GM10248 (cell line): ENCODE measurements at places on chromosomes 1 and 21.

- DNase-seq = no peak
Observed at GRCh38 chr1:96473791-96474434, 247.7 kb upstream of the PTBP2 start.

- no peak for DNase-seq
Observed at GRCh38 chr1:110005971-110006370, 21.4 kb downstream of the AHCYL1 start.

DNA sequence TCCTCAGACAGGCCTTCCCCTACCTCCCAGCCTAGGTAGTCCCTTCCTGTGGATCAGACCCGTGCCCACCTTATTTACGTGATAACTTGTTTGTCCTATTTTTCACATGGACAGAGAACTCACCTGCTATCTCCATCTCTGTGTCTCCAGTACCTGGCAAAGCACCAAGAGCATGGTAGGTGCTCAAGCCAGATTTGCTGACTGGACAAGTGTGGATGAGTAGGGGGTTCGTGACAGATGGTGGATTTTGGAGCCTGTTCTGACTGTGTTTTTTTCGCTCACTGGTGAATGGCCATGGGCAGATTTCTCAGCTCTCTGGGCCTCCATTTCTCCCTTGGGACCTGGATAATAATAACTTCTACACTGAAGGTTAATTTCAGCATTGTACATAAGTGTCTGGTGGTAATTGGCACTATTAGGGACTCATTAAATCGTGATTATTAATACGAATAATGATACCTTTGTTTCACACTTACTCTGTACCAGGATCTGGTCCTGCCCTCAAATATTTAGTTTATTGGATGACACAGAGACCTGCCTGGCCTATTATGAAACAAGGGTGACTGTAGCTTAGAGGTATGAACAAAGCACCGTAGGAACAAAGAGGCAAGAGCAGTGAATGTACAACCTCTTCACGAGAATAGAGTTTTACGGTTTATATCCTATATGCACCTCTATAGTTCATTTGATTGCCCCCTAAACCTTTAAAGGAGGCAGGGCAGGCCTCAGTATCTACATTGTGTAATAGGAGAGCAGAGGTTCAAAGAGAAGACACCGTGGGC is 24.5 kb upstream of the SLC26A9 start:
- DNase-seq = no peak

GRCh38 chr1:26791148-26791547 is 3.4 kb downstream of the PIGV start:
- DNase-seq = no peak

- DNase-seq = no peak
Observed at GRCh38 chr1:215479567-215479966, 87.5 kb upstream of the KCTD3 start.

- DNase-seq = no peak
Observed at GRCh38 chr21:14712121-14712715, 166.1 kb upstream of the SAMSN1 start.

DNA sequence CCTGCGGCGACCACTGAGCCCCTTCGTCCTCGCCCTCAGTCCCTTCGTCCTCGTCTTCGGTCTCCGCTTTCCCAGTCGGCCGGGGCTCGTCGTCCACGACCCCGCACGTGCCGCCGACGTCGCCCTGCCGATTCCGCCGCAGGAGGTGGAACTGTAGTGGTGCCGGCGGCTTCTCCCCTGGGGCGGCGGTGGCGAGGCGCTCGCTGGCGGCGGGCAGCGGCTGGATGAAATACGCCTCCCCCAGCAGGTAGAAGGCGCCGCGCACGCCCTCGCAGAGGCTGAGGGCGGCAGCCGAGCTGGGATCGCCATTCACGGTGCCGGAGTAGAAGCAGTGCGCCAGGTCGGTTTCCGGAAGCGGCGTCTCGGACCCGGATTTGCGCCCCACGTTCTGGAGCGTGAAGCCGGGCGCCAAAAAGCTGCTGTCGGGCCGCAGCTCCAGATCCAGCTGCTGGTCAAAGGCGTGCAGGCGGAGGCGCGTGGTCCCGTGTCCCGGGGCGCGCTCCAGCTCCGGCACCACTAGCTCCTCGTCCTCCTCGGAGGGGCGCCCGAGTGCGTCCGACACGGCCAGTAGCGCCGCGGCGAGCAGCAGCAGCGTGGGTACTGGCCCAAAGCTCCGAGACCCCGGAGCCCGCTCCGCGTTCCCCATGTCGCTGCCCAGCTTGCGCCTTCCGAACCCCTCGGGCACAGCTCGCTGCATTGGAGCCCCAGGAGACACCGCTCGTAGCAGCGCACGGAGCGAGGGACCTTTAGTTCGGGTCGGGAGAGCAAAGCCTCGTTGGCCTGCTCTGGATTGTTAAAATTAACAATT is 747 bp downstream of the ADAMTS1 start:
- no peak for DNase-seq

DNA sequence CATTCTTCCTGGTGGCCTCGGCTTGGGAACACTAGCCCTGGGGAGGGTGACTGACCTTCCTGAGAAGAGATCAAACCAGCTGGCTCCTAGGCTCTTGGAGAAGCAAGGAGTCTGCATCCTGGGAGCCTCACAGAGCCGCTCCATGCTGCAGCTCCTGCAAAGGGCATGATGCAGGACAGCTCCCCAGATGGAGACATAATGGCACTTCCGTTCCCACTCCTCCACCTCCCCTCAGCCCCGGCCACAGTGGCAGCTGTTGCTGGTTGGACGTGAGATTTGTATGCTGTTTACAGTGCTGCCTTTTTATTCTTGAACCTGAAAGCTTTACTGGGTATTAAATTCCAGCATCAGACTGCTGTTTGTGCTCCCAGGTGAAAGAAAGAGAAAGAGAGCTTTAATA is 83.7 kb upstream of the CTTNBP2NL start:
- DNase-seq = no peak

- peak; percentile 11 for DNase-seq
Observed at GRCh38 chr1:224137518-224137917, 23.6 kb downstream of the FBXO28 start.

GRCh38 chr1:181178241-181178879 is 89.9 kb downstream of the IER5 start:
- DNase-seq = no peak

- no peak for DNase-seq
Observed at GRCh38 chr21:35885942-35886541, 174.3 kb downstream of the SETD4 start.

- no peak for DNase-seq
Observed at GRCh38 chr1:237542525-237543418, 347.9 kb downstream of the ZP4 start.

DNA sequence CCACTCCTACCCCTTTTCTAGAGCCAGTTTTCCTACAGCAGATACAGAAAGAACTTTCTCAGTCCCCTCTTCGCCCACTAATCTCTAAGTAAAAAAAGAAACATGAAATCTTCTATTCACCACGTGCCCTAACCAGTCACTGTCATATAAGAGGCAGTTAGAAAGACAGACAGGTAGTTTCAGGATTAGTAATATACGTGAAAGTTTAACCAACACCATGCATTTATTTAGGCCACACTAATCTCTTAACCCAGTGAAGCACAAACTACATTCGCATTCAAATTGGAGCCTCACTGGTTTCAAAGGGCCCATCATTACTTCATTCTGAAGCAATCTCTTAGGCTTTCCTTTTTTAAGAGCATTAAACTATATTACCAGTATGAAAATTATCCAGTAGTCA is 10.1 kb downstream of the GPATCH2 start:
- peak; percentile 72 for DNase-seq
